ENCODE measurements at places on chromosomes 6 and 20.

GRCh38 chr20:58692579-58693225 lies at the start of gene NPEPL1:
NPEPL1 (plus strand) TSS chr20:58692800; CDS start chr20:58692901, 101 bp downstream.
- DNase-seq, result peak; percentile 53

DNA sequence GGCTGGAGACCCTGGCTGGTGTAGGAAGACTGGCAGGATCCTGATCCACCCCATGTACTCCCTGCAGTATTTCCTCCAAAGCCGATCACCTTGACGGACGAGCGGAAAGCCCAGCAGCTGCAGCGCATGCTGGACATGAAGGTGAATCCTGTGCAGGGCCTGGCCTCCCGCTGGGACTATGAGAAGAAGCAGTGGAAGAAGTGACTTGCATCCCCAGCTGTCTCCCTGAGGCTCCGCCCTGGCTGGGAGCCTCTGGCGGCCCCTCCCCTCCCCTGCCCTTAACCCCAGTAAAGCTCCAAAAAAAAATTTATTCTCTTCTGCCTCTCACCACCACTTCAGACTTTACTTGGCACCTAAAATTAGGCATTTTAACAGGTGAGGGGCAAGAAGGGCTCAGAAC lies 7.0 kb downstream of the COX4I2 start:
- DNase-seq, result no peak

- no peak for DNase-seq
These were observed 16.0 kb downstream of the UQCC2 start for GRCh38 chr6:33695451-33695887.

GRCh38 chr6:147159536-147160374 lies 44.5 kb upstream of the STXBP5 start:
- DNase-seq, result no peak

DNA sequence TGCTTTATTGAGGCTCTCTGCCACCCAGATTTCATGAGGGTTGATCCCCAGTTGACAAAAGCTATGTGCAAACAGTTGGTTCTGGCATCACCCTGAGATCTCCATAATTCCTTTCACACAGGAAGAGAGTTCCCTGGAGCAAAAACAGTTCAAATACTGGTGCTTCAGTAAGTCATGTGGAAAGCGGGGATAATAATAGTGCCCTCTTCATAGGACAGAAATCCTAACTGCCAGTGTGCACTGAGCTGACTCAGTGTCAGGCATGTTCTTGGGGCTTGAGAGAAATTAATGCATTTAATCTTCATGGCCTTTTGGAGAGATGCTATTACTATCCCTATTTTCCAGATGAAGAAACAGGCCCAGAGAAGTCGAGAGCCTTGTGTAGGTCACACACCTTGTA lies 7.9 kb upstream of the SLC52A3 start:
- no peak for DNase-seq

DNA sequence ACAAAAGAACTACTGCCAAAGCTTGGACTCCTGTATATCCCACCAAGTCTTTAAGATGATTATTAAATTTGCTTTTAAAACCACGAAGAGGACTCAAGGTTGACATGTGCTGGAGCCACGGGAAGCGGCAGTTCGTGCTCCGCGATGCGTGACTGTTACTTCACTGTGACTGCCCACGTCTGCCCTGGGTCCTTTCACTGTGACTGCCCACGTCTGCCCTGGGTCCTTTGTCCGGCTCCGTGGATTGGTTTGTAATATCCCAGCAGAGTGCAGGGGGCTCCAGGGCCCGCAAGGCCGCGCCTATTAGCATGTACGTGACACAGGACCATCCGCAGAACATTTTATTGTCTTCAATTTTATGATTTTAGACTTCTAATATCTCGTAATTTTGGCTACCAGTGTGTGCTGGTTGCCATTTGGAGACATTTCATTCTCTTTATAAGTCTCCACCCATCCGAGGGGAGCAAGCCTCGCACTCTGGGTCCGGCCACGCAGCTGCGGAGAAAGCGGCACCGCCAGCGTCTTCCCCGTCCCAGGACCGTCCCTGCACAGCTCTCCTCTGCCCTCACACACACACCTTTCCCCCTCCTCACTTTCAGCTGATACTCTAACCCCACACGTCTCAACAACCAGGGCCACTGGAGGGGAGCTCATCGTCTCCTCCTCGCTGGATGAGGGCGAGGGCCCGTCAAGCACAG lies 42.9 kb downstream of the DACT2 start:
- DNase-seq, result no peak

Measured in astrocyte of the spinal cord (primary cell).